NCI-H226 (cell line): ENCODE measurements at places on chromosomes 1 and 21.
A peak's percentile ranks its signal among the peaks of the same experiment; 100 is the strongest.

DNA sequence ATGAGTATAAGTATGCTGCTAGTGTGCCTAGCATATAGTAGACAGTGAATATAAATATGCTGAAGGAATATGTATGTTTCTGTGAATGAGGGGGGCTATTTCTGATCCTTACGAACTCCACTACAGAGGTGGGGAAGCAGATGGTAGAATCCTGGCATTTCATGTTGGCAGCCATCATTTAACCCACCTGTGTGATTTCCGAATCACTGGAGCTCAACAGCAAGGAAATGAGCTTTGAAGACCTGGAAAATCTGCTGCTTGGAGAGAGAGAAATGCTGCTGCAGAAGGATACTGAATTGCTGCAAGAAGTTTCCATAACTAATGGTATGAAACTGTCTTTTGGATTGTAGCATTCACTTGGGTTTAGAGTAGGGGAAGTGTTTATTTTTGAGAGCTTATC lies 83.5 kb downstream of the RABGAP1L start:
- DNase-seq, result no peak

DNA sequence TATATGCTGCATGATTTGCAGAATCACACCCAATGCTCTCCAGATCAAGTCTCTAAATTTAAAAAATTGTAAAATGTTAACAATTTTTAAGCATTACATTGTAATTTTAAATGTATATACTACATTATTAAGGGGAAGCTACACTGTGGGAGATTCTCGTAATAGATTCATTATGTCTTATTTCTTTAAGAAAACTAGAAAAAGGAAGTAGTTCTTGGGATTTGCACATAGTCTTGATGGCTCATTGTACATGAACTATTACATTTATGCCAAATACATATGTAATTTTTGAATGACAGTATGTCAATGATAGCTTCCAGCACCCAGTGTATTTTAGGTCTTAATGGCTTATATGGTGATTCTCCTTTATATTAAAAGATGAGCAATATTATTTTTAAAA lies 250.3 kb downstream of the PTPRC start:
- no peak for DNase-seq

DNA sequence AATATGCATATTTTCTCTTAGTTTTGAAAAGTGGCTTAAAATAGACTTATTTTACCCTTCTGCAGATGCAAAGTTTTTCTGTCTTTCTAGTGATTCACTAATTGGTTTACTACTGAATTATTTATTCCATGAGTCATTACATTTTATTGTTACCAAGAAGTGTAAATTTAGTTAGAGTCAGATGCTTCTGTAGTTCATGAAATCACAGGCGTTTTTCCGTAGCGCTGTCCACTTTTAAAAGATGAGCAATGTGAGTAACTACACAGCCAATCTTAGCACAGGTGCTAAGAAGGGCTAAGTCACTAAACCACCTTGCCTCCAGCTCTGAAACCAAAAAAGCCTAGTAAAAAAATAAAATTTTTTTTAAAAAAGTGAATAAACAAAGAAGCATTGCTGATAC lies 24.7 kb downstream of the RGS13 start:
- DNase-seq, result no peak

- no peak for DNase-seq
Observed at GRCh38 chr1:214514032-214514818, 37.2 kb downstream of the PTPN14 start.

- DNase-seq, result no peak
Observed at GRCh38 chr1:54814571-54814970, 13.4 kb upstream of the TTC22 start.

DNA sequence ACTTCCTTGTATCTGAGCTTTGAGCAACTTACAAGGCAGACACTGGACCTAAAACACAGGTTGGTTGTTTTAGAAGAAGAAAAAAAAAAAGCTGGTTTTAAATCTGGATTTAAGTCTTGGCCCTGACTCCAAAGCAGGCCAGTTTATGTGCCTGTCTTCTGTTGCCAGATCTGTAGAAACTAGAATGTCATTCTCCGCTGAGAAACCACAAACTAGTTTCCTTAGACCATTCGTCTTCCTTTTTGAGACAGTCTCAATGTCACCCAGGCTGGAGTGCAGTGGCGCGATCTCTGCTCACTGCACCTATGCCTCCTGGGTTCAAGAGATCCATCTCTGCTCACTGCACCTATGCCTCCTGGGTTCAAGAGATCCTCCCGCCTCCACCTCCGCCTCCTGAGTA lies 33.9 kb downstream of the APP start:
- DNase-seq, result no peak

GRCh38 chr1:19672237-19672636 lies 7.6 kb downstream of the HTR6 start:
- no peak for DNase-seq

- no peak for DNase-seq
Observed at GRCh38 chr1:6544831-6545230, 9.5 kb downstream of the NOL9 start.

DNA sequence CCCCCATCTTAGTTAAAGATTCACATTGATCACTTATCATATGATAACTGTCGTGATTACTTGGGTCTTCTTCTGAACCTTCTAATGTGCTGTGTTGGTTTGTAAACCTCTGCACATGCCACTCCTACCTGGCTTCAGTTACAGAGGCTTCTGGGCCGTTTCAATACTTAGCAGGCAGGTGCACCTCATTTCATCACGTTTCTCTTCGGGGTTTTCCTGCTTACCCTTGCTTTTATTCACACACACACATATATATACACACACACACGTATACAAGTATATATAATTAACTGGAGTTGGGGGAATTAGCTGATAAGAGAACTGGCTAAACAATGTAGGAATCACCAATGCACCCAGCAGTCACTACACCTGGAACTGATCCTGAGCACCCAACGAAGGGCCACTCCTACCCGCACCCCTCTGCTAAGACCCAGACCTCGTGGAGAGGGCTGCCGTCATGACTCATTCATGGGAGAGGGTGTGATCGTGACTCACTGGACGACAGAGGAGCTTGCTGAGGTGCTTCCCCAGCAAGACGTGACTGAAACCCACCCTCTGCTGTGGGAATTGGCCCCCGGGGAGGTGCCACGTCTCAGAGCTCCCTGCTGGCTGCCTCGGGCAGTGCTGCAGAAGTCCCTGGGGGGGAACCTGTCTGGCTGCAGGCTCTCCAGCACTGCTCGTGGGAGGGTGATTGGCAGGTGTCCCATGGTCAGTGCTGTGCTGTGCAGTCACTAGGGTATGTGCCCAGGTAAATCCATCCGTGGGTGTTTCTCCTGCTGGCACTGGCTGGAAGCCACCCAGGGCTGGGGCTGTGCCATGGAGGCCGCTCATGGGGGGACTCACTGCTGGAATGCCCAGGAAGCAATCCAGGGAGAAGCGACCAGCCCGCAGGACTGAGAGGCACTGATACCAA lies 166.6 kb downstream of the DYRK1A start:
- peak; percentile 73 for DNase-seq

- no peak for DNase-seq
Observed at GRCh38 chr1:159121526-159121925, 45.0 kb upstream of the AIM2 start.

GRCh38 chr1:205600085-205600484 lies 31.7 kb downstream of the ELK4 start:
- DNase-seq, result no peak

DNA sequence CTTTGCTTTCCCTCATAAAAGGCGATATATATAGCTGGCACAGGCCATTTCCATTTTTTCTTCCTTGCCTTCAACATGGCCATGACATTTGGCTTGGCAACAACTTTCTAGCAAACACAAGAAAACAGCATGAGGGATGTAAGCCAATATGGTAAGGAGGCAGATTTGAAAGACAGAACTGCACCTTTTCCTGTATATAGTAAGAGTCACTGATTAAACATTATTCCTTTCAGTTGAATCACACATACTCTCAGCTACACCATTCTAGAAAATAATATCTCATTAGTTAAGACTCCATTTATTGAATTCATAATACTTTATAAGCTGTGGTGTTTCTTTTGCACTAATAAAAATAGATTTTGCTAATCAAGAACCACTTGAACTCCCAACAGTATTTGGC lies 9.5 kb downstream of the SIKE1 start:
- no peak for DNase-seq

GRCh38 chr1:18632783-18633421 lies 2.3 kb downstream of the PAX7 start:
- no peak for DNase-seq

DNA sequence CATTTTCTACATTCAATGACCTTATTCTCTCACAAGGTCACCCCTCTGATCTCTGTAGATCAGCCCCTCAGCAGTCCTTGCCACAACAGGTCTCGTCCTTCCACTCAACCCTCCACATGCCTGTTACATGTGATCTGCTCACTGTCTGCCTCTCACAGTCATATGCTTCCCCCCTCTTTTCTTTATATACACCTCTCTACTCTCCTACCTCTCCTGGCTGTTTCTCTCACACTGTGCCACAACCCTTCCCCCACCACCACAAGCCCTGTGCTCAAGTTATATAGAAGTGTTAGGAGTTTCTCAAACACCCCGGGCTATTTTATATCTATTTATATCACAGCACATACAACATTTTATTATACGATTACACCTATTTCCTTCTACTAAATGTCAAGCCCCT lies 12.6 kb downstream of the B3GALNT2 start:
- no peak for DNase-seq

DNA sequence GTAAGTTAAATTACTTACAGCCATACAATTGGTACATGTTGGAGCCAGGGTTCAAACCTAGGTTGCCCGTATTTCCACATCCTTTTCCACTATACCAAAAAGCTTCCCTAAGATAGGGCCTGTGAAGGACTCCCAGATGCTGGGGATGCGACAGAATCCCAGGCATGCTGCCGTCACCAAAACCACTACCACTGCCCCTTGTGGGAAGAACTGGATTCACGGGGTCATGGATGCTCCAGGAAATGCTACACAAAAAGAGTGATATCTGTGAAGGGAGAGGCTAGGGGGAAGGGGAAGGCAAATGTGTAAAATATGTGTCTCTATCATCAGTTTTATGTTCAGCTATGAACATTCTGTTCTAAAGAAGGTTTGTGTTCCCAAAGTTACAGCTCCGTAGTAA lies 133.9 kb upstream of the IVNS1ABP start:
- no peak for DNase-seq

DNA sequence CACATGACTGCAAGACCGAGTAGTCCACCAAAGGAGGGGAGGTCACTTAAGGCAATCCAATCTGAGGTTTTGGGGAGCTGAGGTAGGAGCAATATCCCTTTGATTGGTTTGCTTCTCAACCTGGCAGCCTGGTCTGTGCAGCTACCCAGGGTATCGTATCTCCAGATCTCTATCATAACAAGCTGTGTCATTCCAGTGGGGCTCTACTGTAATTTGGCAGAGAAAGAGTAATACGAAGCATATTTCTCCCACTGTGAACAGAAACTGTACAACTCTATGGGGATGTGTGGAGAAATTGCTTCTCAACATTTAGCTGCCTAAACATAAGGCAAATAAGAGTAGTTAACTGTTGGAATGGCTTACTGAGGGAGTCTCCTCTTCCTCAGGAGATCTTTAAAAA lies 20.6 kb downstream of the CD101 start:
- DNase-seq, result no peak

GRCh38 chr1:197961449-197961848 lies 44.3 kb downstream of the LHX9 start:
- DNase-seq, result no peak

- DNase-seq, result no peak
Observed at GRCh38 chr1:31266547-31266946, 26.9 kb upstream of the NKAIN1 start.

DNA sequence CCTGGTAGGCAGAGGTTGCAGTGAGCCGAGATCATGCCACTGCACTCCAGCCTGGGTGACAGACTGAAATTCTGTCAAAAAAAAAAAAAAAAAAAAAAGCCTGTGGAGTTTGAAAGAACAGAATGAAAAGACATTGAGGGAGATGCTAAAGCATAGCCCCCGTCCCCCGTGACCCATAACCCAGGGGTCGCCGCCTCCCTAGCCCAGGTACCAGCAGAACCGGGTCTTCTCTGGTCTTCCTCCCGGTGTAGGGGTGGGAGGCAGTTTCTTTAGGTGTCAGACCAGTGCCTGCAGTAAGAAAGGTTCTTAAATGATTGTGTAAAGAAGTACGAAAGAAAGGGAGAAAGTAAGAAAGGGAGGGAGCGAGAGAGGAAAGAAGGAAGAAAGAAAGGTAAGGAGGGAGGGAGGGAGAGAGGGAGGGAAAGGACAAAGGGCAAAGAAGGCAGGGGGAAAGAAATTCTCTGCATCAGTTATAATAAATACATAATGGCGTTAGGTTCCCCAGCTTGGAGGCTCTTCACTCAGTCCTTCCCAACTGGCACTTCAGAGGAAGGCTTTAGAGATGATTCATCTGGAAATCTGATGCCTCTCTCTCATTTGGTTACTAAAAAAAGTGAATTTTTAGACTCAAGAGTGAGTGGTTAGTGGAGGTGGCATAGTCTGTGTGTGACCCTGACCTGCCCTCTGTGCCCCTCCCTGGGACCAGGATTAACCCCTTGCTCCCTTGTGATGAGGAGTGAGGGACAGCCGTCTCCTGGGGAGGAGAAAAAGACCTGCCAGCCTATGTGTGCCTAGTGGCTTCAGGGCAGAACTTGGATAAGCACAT lies 1.1 kb downstream of the IL24 start:
- peak; percentile 70 for DNase-seq

- no peak for DNase-seq
Observed at GRCh38 chr1:36400514-36400824, 2.8 kb upstream of the LSM10 start.

DNA sequence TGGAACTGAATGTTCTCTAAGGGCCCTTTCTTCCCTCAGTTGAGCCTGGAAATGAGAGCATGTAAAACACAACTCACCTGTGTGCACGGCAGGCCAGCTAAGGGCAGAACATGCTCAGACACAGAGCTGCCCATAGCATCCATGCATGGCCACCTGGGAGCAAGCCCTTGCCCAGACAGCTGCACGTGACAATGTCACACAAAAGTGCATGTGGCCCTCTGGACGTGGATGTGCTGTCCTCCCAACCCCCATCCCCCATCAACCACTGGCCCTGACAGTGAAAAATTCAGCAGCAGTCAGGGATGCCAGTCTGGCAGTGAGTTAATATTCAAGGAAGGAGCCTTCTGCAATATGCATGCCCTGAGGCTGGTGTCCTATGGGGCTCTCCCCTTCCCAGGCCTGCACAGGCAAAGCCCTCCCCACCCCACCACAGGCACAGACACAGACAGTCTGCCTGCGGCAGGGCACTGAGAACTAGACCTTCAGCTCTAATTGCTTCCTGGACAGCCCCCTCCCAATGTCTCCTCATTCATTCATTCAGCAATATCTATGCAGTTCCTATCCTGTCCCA lies 14.6 kb upstream of the COL16A1 start:
- DNase-seq, result no peak

DNA sequence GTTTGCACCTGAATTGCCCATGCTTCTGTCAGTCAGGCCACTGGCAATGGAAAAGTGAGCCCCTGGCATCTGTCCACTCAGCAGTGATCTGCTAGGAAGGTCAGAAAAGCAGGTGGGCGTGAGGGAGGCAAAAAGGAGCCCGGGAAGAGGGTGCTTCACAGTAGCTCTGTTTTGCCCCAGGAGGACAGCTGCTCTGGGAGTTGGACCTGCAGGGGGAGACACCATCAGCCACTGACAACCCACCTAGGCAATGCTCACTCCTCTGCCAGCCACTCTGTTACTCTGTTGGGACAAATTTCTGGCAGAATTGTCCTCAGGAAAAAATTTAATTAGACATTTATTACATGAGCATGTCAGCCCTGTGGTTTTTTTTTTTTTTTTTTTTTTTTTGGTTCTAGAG lies 146.4 kb downstream of the LRIG2 start:
- DNase-seq, result no peak
